Left kidney (tissue), 8 donors: ENCODE measurements at places on chromosomes 2 and 18. TPM values are rescaled to one million over a fixed set of nuclear protein-coding genes. Genes with fewer than 3 reads are reported as not detected.

The IL1A gene
- 0.17 TPM for polyA plus RNA-seq

The KHK gene
- 47.9 TPM for polyA plus RNA-seq

The CCDC85A gene
- 1.2 TPM for polyA plus RNA-seq

DNA sequence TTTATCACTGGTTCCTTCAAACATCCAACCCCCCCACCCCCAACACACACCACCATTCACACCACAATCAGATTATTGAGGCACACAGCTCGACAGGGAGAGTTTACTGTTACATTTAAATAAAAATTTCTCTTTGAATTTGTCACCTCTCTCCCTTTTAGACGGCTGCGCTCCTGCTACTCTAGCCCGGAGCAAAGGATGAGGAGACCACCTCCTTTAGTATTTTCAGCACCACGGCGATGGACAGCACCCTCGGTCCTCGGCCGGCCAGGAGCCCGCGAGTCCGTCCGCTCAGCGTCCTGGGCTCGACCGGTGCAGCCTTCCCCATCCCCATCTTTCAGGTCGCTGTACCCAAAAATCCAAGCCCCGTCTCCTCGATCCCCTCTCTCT is 892 bp downstream of the CELF4 start:
- DNase-seq, result peak; percentile 84

GRCh38 chr2:224145751-224146355 is 106.8 kb upstream of the SERPINE2 start:
- no peak for DNase-seq

DNA sequence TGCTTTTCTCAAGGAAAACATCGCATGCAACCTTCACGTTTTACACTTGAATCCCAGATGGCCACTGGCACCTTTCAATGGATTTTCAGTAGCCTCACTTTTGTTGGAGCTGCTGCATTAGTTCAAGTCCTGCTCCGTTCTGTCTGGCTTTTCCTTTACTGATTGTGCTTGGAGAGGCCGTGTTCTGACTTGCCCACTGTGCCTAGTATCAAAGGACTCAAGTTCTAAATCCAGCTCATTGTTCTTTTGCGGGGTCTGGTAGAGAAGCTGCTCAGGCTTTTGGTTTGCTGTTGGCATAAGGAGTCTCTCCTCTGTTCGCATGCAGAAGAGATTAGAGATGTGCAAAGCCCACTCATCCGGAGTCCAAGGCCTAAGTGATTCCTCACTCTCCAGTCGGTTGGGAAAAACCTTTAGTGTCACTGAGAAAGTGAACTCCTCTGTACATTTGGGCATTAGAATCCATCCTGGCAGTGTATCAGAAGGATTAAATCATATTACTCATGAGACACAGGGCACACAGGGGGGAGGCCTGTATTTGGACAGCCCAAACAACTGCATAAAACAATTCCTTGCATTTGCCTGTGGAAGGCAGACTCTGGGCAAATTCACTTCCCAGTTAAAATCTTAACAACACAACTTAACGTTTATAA is 69.7 kb downstream of the NCK2 start:
- DNase-seq, result no peak
